ENCODE measurements at places on chromosomes 13 and 19.
A peak's percentile ranks its signal among the peaks of the same experiment; 100 is the strongest.

DNA sequence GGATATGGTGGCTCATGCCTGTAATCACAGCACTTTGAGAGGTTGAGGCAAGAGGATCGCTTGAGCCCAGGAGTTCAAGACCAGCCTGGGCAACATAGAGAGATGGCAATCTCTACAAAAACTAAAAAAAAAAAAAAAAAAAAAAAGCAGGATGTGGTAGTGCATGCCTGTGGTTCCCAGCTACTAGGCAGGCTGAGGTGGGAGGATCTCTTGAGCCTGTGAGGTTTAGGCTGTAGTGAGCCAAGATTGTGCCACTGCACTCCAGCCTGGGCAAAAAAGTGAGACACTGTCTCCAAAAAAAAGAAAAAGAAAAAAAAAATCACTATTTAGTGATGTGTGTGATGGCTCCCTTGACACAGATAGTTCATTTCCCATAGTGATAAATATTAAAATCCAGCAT is 365.0 kb upstream of the NBEA start:
- no peak for DNase-seq

DNA sequence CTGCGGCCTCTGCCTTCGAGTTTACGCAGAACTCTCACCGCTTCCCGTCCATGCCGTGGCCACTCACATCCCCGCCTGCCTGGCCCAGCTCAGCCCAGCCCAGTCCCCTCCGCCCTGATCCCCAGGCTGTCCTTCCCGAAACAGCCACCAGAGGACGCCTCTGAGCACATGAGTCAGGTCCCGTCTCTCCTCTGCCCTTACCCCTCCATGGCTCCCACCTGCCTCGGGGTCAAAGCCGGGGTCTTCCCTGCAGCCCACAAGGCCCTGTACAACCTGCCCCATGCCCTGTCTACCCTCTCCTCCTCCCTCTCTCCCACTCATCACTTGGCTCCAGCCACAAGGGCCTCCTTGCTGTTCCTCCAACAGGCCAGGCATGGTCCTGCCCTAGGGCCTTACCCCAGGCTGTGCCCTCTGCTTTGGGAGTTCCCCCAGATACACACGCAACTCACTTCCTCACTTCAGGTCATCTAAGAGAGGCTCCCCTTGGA is 8.1 kb upstream of the SEMA6B start:
- peak; percentile 60 for DNase-seq

- no peak for DNase-seq
Observed at GRCh38 chr19:38203197-38203596, 20.8 kb downstream of the DPF1 start.

- DNase-seq: no peak
Observed at GRCh38 chr13:43861863-43862262, 17.7 kb downstream of the CCDC122 start.

DNA sequence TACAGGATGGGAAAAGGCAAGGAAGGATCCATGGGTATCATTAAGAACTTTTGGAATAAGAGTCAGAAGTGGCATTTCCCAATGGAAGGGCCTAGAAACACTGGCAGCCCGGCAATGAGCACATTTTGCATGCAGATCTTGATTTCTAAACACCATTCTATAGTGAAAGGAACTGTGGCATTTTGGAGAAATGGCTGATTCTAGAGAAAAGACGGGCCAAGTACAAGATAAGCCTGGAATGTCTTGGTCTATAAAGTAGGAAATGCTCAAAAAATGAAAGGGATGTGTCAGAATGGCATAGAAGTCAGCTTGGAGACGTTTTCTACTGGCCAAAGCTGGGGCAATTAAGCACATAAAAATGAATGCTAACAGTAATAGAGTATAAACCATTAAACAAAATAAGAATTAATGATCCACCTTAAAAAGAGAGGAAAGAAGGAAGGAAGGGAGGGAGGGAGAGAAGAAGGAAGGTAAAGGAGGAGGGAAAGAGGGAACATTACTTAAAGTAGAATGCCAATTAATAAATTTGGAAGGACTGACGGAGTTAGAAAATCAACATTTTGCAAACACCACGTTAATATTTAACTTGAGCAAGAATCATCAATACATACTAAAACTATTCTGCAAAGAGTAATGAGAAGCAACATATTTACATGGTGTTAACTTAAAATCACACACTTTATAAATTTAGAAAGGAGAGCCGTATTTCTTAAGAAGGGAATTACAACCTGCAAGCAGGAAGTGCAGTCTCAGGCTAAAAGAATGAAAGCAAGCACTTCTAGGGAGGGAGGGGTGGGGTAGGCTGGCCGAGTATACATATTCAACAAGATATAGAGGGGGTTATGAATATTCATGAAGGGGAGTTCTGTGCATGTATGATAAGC is 78.9 kb downstream of the ANKRD10 start:
- DNase-seq: no peak

GRCh38 chr13:66556306-66556705 is 673.8 kb downstream of the PCDH9 start:
- no peak for DNase-seq

DNA sequence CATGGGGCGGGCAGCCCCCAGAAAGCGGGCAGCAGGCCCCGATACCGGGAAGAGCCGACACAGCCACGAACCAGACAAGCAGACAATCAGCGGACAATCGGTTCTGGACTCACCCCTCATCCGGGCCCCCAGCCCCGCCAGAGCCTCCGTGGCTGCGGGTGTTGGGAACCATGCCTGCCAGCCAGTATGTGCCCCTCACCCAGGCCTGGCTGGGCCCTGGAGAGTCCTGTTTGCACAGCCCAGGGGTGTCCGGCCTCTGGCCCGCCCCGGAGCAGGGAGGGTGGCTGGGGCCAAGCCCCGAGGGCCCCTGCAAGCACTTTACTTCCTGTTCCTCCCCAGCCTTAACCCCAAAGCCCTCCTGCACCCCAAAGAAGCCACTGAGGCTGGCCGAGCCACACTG is 7.8 kb downstream of the PODNL1 start:
- no peak for DNase-seq

GRCh38 chr13:98324105-98324504 is 147.0 kb upstream of the RNF113B start:
- no peak for DNase-seq

- DNase-seq: no peak
Observed at GRCh38 chr19:29759359-29759758, 44.3 kb upstream of the C19orf12 start.

DNA sequence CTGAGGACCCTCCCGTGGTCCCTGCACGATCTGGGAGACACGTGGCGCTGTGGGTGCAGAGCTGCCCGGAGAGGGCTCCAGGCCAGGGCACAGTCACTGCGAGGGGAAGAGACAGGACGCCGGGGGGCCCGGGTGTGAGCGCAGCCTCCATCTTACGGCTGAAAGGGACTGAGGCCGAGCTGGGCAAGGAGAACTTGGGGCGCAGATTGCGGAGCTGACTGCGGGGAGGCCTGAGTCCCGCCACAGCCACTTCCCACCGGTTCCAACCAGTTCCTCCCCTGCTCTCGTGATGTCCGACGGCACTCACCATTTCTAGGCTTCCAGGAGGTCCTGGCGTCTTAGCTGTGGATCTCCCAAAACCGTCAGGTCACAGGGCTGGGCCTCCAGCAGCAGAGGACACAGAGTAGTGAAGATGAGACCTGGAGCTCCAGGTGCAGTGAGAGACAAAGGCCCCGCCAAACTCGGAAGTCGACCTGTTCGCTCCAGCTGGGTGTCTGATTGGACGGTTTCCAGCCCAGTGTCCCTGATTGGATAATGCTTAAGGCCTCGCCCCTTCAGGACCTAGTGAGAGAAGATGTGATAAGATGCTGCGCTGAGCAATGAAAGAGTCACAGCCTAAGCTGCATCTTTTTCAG is 4.8 kb upstream of the ZNF253 start:
- DNase-seq: no peak

- DNase-seq: no peak
Observed at GRCh38 chr19:46496304-46496703, 637 bp upstream of the PNMA8B start.

- DNase-seq: no peak
Observed at GRCh38 chr13:112784811-112785482, 95.1 kb downstream of the ATP11A start.

GRCh38 chr13:33351319-33351718 is 65.8 kb upstream of the STARD13 start:
- DNase-seq: no peak

DNA sequence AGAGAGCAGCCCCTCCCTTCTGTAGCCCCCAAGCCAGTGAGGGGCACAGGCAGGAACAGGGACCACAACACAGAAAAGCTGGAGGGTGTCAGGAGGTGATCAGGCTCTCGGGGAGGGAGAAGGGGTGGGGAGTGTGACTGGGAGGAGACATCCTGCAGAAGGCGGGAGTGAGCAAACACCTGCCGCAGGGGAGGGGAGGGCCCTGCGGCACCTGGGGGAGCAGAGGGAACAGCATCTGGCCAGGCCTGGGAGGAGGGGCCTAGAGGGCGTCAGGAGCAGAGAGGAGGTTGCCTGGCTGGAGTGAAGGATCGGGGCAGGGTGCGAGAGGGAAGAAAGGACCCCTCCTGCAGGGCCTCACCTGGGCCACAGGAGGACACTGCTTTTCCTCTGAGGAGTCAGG is 4.2 kb downstream of the KLK3 start:
- no peak for DNase-seq

GRCh38 chr19:33676999-33677665 is 55.4 kb downstream of the CHST8 start:
- DNase-seq: no peak

DNA sequence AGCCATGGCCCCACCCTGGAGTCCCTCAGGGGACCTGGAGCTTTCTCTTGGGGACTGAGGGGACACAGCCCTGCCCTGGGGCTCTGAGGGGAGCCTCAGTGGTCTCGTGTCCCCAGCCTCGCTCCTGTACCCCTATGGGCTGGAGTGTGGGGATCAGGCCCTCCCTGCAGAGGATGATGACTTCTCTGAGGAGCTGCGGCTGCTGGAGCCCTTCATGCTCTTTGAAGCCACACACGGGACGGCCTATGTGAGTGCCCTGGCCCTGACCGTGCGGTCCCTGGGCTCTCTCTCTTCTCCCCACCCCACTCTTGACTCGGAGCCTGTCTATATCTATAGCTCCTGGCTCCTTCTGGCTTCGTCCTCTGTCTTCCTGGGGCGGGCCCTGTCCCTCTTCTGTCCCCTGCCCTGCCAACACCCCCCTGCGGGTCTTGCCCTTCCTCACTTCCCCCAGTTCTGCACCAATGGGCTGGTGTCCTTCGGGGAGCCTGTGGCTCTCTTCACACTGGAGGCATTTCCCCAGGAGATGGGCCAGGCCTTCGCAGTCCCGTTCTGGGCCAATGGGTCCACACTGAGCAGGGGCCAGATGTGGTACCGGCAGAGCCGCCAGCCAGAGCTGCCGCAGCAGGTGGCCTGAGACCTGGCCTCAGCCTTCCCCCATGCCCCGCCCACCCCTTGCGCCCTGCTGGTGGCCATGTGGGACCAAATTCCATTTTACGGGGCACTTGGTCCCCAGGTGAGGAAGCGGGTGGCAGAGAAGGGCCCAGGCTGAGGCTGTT is 33.1 kb downstream of the HPN start:
- no peak for DNase-seq

DNA sequence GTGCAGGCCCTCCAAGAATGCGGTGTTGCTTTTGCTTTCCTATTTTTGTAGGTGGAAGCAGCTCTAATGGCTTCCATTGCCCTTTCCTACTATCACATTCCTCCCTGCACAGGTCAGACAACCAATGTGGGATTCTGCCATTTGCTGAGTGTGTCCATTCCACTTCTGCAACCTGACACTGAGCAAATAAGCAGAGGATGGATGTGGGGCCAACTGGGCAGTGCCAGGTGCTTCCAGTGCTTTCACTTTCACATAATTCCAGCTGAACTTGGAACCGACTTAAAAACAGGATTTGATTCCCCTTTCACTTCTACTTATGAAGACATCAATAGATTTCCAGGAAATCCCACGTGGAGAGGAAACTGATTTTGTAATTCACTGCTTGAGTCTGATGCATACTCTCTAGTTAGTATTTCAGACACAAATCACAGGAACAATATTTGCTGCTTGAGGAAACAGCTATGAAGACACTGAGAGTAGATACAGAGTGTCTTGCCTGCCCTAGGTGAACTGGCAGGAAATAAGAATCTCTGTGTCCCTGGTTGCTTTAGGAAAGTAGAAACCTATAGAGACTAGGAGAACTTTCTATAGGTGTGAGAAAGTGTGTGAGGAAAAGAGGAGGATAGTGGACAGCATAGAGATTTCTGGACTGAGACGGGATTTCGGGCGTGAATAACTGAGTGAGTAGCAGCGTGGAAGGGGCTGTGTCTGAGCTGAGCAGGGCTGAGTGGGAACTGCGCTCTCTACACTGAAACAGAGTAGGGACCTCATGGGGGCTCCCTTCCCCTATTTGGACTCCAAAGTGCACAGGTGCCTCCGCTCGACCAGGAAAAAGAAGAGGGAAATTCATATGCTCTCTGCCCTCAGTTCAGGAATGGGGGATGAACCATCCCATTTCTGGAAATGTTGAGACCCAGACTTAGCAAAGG is 22.5 kb downstream of the LGALS16 start:
- no peak for DNase-seq

GRCh38 chr13:75404726-75405125 is 77.2 kb downstream of the TBC1D4 start:
- no peak for DNase-seq

DNA sequence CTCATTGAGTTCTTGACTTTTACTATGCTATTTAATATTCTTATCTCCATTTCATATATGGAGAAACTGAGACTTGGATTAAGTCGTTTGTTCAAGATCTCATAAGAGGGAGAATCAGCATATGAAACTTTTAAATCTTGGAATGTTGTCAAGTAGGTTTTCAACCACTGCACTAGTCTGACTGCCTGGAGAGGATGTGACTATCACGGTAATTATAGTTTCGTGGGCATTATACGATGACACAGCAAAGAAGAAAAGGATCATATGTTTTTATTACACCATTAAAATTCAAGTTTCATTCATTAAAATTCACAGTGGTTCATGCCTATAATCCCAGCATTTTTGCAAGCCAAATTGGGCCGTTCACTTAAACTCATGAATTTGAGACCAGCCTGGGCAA is 555.2 kb downstream of the SLITRK1 start:
- no peak for DNase-seq

DNA sequence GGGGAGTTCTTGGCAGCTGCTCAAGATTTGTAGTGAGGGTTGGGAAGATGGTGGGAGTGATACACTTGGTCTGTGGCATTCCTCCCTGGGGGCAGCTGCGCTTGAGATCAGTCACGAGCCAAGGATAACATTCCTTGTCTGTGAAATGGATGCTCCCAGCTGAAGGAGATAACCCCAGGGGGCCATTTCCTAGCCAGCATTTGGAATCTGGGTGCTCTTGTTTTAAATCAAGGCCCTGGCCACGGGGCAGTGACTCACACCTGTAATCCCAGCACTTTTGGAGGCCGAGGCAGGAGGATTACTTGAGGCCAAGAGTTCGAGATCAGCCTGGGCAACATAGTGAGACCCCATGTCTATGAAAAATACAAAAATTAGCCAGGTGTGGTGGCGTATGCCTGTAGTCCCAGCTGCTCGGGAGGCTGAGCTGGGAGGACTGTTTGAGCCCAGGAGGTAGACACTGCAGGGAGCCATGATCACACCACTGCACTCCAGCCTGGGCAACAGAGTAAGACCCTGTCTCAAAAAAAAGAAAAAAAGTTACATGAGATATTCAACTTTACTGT is 4.6 kb downstream of the PKN1 start:
- no peak for DNase-seq
